Brain pericyte (primary cell): ENCODE measurements at places on chromosomes 2 and 18.

DNA sequence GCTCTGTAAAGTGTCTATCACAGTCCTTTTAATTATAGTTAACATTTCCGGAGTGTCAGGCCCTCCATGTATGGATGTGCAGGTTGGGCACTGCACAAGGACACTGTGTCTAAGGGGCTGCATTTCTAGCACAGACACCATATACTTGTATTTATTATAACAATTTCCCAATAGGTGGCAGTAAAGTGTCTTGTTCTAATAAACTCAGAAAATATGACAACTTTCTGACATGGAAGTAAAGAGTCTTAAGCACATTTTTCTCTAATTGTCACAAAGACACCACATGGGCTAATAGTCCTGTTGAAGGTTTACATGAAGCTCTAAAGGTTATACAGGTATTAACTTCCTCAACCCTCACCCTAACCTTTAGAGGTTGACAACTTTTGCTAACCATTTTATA is 156.6 kb downstream of the DYSF start:
- DNase-seq = no peak

GRCh38 chr2:104820126-104820525 is 33.8 kb upstream of the POU3F3 start:
- DNase-seq = no peak

DNA sequence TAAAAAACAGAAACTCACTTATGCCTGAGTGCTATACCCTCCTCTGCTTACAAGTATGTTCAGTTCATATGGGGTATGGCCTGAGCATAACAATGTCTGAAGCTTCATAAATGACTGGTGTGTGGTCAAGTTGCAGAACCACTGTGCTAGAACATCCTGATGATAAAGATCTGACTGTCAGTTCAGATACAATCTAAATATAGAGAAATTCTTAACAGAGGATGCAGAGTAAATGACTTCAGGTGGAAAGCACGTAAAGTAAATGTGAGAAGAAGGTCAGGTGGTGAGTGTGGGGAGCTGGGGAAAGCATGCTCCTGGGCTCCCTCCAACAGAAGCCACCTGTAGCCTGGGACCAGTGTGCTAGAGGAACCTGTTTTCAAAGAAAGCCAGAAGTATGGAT is 926.2 kb downstream of the TSN start:
- no peak for DNase-seq

- DNase-seq = no peak
Measured at GRCh38 chr2:208627110-208627884, 220.7 kb downstream of the PTH2R start.

DNA sequence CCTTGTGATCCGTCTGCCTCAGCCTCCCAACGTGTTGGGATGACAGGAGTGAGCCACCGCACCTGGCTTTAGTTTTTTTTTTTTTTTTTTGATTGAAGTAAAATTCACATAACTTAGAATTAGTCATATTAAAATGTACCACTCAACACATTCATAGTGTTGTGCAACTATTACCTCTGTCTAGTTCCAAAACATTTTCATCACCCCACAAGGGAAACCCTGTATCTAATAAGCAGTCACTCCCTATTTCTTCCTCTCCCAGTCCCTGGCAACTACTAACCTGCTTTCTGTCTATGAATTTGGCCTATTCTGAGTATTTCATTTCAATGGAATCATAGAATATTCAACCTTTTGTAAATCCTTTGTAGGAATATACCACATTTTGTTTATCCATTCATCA is 123.9 kb upstream of the FAM117B start:
- no peak for DNase-seq

GRCh38 chr2:43222475-43223309 is 3.7 kb downstream of the ZFP36L2 start:
- no peak for DNase-seq

DNA sequence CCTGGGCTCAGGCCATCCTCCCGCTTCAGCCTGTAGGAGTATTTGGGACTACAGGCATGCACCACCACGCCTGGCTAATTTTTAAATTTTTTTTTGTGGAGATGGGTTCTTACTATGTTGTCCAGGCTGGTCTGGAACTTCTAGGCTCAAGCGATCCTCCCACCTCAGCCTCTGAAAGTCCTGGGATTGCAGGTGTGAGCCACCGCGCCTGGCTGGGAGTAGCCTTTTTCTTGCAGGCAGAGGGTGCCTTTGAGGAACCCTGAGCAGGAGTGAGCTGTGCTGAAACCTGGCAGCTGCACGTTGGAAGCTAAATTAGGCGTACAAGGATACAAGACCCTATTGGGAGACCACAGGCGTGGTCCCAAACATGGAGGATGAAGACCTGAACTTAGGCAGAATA is 8.0 kb downstream of the CTDSP1 start:
- DNase-seq = no peak

- DNase-seq = no peak
Measured at GRCh38 chr2:71510196-71510807, 56.9 kb downstream of the DYSF start.

DNA sequence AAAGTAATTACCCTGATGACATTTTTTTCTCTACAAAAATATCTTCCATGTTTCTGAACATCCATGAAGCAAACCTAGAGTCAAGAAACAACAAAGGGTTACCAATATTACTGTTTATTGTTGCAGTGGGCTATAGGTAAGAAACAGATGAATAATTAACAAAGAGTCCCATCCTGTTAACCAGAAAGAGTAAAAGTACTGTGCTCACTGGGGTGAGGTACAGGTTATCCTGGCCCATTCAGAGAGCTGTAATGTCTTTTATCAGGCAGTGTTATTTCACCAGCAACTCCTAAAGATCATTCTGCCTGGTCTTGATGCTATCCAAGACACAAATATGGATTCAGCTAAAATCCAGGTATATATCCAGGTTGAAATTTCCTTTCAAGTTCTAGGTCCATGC is 754.9 kb downstream of the SATB2 start:
- DNase-seq = no peak

DNA sequence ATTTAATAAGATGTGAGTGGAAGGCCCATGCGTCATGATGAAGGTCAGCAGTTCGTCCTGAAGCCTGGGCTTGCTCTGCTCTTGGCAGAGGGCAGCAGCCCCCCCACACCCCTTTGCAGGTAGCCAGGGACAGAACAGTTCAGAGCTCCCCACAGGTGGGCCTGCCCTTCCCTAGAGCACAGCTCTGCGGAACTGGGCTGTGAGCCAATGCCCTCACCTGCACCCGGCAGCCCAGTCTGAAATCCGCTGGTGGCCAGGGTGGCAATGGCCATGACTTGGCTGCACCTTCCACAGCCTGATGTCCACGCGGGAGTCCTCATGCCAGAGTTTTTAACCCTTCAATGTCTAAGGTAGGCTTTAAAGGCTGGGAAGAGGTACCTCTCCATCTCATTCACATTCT is 136.7 kb downstream of the ACKR3 start:
- DNase-seq = no peak

DNA sequence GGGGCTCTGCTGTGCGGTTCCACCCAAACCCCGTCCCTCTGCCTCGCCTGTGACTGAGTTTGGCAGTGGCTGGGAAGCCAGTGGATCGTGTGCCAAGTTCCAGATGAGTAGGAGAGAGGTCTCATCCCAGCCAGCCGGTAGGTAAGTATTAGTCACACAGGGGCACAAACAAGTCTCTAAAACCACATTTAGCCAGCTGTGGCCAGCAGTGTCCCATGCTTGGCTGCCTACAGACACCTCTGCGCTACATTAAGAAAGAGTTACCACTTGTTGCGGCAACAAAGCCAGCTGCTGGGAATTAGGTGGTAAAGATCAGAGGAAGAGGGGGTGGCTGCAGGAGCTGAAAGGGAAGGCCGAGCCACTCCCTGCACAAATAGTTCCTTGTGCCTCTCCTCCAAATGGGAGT is 81.2 kb downstream of the GATA6 start:
- DNase-seq = no peak
